ENCODE measurements at places on chromosomes 1 and 21.
A peak's percentile ranks its signal among the peaks of the same experiment; 100 is the strongest.

GRCh38 chr1:212161231-212161781, 123.9 kb upstream of the PPP2R5A start:
- peak; percentile 19 for DNase-seq

GRCh38 chr1:197600751-197601150, 174.5 kb downstream of the DENND1B start:
- no peak for DNase-seq

DNA sequence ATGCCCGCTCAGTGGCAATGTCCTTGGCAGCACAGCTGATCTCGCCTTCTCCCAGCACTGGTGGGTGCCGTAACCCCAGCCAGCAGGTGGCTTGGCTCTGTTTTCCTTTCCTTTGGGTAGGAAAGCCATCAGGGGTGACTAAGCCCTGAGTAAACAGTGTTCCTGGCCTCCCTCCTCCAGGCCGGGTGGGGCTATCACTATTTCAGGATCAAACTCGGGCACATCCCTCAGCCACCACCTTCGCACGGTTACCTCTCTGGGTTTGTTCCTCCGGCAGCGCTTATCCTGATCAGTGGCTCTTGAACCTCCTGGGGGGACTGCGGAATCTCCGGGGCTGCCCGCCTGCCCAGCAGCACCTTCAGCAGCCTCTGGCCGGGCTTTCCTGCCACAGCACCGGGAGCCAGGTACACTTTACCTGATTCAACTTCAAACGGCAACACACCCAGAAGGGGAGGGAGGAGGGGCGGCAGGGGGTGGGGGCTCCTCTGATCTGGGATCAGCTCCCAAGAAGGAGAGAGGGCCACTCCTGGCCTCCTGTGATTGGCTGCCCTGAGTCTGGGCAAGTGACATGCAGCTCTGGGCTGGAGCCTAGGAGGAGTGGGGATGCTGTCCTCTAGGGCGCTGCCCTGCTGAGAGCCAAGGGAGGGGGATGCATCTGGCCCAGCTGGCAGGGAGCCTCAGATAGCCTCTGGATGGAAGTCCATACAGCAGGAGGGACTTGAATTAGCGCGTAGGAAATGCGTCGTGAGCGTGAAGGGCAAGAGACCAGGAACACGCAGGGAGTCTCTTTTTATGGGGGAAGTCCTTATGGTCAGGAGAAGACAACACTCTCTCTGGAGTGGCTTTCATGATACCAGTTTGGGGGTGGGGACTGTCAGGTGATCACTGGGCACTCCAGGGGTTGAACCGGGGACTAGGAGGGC, at the start of gene ASCL5:
Gene ASCL5, minus strand, starts transcription at position 353 of the 923 bp plus-strand sequence. CDS start 11,812 bp downstream, outside the sequence.
- DNase-seq, result no peak

DNA sequence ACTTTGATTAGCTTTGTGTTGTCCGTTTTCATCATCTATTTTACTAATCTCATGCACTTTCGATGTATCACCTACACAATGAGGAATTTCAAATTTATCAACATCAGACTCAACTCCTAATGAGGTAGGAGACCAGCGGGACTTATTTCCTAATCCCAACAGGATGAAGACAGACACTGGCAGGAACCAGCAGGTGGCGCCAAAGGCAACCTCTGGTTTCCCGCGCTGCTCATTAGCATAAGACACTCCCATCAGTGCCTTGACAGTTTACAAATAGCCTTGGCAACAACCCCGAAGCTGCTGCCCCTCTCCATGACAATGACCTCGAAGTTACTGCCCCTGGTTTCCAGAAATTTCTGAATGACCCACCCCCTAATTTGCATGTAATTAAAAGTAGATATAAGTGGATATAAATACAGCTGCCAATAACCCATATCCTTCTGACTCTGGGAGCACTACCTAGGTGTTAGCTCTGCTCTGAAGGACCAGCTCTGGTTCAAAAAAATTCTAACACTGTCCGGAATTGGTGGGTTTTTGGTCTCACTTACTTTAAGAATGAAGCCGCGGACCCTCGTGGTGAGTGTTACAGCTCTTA, 974.8 kb downstream of the ADGRL2 start:
- no peak for DNase-seq

DNA sequence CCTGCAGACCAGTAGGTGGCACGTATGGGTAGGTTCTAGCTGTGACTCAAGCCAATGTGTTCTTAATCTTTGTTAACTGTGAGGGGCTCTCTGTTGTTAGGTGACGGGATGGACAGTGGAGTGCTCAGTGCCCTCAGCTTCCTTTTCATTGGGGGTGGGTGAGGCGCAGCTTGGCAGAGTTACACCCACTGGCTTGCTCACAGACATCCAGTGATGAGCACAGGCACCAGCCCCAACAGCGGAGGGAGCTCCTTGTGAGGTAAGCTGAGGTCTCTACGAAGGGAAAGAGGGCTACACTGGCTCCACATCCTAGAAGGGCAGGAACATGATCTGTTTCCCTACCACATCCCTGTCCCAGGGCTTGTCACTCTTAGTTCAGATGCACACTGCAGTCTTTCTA, 871.3 kb downstream of the LRRIQ3 start:
- DNase-seq, result no peak

GRCh38 chr1:65253800-65254319, 55.5 kb upstream of the DNAJC6 start:
- DNase-seq, result no peak

DNA sequence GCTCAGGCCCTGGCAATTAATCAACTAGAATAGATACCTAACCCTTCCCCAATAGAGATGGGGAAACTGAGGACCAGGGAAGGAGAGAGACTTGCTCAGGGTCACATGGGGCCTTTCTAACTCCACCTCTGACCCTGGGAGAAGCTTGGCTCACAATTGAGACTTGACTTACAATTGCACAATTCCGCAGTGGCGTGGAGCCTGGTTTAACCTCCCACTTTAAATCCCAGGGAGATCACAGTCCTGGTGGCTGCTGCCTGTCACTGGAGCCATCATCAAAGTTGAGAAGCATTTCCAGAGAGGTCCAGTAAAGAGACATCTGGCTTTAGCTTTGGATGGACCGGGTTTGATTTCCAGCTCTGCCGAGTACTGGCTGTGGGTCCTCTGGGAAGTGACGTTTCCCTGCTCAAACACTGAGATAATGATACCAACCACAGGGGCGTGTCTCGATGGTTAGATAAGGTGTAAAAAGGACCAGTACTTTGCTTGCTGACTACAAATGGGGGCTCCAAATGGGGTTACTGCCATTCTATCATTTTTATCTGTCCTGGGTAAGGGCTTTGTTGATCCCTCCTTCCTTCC, 39.3 kb downstream of the TRIM62 start:
- DNase-seq, result no peak

- DNase-seq, result peak; percentile 68
These were observed 54.3 kb upstream of the HNRNPU start for GRCh38 chr1:244918421-244919319.

GRCh38 chr1:93235261-93235660, 54.7 kb downstream of the CCDC18 start:
- no peak for DNase-seq

- no peak for DNase-seq
These were observed 27.9 kb upstream of the PRRC2C start for GRCh38 chr1:171457412-171457811.

DNA sequence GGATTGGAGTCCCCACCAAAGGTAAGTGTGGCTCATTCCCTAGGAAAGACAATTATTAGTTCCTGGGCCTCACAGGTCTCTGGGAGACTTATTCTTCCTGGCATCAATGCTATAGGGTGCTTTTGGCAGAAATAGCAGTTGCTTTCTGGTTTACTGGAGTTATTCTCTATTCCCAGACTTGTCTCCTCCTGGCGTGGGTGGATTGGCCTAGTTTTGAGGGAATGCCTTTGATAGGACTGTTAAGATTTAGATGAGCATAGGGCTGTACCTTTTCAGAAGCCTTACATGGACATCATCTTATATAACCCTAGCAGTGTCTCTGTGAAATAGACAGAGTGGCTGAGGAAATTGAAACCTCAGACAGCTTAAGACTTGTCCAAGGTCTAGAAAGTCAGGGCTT, 9.0 kb downstream of the PFKFB2 start:
- no peak for DNase-seq

GRCh38 chr1:47325528-47325927, 8.1 kb upstream of the CMPK1 start:
- no peak for DNase-seq

DNA sequence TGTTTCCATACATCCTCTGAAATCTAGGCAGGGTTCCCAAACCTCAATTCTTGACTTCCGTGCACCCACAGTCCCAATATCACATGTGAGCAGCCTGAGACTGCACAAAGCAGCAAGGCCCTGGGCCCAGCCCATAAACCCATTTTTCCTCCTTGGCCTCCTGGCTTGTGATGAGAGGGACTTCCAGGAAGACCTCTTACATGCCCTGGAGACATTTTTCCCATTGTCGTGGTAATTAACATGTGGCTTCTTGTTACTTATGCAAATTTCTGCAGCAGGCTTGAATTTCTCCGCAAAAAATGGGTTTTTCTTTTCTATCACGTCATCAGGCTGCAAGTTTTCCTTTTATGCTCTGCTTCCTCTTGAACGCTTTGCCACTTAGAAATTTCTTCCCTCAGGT, 3.3 kb upstream of the PIGK start:
- no peak for DNase-seq

GRCh38 chr1:103561643-103562395, 9.6 kb upstream of the AMY2B start:
- no peak for DNase-seq

DNA sequence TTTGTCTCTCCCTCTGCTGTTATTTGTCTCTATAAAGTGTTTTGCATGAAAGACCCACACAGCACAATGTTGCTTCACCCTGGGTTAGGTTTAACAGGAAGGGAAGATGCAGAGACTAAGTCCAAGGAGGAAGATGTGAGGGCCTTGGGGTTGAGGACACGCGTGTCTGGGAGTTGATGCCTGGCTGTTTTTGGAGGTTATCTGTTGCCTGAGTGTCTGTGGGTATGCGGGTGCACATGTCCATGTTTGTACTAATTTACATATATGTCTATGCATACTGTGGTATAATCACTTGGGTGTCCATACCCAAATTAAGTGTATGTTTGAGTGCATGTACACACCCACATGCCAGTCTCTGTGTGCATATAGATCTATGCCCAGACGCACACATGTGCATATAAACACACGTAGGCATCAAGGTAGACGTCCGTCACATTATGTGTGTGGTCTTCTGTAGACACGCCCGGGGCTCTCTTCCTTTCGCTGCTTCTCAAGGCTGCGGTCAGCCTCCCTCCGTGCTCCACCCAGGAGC, 962 bp upstream of the MAN1C1 start:
- no peak for DNase-seq

GRCh38 chr1:50796272-50796671, 163.8 kb downstream of the FAF1 start:
- DNase-seq, result no peak

DNA sequence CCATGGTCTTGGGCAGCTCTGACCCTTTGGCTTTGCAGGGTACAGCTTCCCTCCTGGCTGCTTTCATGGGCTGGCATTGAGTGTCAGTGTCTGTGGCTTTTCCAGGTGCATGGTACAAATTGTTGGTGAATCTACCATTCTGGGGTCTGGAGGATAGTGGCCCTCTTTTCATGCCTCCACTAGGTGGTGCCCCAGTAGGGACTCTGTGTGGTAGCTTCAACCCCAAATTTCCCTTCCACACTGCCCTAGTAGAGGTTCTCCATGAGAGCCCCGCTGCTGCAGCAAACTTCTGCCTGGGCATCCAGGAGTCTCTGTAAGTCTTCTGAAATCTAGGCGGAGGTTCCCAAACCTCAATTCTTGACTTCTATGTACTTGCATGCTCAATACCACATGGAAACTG, 494.5 kb upstream of the LRRC7 start:
- no peak for DNase-seq

DNA sequence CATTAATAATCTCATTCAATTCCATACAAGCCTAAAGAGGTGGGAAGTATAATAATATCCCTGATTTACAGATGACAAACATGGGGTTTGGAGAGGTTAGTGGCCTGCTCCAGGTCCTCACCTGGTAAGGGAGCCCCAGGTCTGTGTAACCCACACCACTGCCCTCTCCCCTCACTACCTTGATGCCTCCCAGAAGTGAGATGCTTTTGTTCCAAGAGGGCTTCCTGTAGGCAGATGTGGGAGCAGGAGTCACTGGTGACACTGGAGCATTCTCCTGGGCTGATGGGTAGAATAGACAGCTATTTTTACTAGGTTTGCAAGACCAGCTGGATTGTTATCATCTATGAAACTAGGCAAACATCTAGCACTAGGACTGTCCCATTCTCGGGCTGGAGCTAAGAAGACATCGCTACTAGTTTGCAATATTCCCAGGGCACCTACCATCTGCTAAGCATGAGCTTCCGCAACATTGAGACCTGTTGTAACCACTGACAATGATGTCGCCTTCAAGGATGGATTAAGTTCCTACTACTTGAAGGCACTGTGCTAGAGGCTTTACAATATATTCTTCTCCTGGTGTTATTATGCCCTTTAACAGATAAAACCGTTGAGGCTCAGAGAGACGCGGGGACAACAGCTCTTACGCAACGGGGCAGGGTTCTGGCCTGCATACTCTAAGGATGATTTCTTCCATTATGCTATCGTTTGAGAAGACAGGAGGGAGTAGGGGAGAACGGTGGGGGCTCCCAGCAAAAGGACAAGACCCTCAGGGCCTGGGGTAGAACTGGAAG, 35.0 kb downstream of the BATF3 start:
- no peak for DNase-seq

DNA sequence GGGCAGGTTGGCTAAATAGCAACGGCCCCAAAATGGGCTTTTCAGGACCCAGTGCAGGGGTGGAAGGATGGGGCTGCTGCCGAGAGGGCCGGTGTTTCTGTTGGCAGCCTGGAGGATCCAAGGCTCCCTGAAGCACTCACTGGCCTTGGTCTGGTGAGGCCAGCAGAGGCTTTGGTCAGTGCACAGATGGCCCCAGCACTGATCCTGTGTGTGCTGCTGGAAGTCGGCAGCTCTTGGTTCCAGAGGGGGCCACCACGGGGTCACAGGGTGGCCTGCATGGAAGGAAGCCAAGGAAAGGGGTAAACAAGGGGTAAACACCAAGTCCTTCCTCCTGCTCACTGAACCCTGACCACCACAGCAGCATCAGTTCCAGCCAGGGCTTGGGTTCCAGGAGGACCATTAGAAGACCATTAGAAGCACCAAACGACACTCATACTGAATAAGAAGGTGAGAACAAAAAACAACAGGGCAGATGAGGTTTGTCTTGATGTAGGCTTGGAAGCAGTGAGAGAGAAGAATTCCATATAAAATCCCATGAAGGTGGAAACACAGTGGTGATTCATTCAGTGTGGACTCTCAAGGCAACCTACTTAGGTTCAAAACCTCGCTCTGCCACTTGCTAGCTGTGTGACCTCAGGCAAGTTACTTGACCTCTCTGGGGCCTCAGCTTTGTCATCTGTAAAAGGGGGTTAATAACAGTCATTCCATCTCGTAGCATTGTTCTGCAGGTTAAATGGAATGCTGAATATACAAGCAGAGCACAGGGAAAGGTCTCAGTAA, 184.5 kb downstream of the RUNX1 start:
- DNase-seq, result no peak

GRCh38 chr1:46822248-46822826, 23.5 kb downstream of the CYP4B1 start:
- DNase-seq, result no peak

- DNase-seq, result no peak
These were observed 9.5 kb downstream of the ATP1B1 start for GRCh38 chr1:169115891-169116585.

- DNase-seq, result no peak
These were observed 81.1 kb upstream of the ACTRT2 start for GRCh38 chr1:2940178-2940577.
